ENCODE measurements at places on chromosomes 3 and 15.

DNA sequence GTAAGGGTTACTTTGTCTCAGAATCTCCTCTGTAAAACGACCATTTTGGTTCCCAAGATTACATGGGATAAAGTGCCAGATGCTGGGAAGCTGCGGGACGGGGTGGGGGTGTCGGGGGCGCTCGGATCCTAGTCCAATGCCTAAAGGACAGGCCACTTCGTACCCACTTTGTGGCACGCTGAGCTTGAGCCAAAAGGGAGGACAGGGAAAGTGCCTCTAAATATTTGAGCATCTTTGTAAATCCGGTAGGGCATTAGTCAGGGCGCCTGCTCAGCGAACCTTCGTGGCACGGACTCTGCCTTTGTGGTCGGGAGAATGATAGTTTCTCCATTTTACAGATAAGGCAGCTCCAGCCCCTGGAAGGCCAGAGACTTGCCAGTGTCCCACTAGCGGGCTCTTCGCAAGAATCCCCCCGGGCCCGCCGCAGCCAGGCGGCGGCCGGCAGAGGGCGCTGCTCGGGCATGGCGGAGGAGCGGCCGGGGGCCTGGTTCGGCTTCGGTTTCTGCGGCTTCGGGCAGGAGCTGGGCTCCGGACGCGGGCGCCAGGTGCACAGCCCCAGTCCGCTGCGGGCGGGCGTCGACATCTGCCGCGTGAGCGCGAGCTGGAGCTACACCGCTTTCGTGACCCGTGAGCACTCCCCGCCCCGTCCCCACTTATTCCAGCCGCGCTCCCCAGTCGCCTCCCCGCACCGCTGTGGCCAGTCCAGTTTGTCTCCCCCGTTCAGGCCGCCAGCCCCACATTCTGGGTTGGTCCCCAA, 1.8 kb downstream of the RCCD1 start:
- peak; percentile 91 for DNase-seq

- no peak for DNase-seq
These were observed 264.2 kb downstream of the ROBO2 start for GRCh38 chr3:77303955-77304699.

DNA sequence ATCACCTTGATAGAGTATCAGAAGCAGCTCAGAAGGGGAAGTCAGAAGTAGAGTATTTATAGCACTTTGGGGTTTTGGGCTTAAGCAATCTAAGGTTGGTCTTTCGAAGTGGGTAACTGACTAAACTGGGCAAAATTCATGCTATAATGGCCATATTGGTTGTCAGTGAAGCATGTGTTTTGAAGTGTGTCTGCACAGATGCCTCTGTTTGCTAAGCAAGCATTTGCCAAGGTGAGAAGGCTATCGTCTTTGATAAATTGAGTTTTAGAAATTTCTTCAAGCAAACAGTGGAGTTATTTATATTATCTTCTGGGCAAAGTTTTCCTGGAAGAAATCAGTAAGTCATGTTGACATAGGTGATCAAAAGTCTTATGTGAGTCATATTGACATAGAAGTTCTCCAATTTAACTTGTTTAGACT, 412.8 kb upstream of the TGFBR2 start:
- no peak for DNase-seq

GRCh38 chr15:60074181-60074885, 70.2 kb downstream of the FOXB1 start:
- peak; percentile 49 for DNase-seq

- DNase-seq = no peak
These were observed 342.1 kb downstream of the TIGIT start for GRCh38 chr3:114635878-114636277.

DNA sequence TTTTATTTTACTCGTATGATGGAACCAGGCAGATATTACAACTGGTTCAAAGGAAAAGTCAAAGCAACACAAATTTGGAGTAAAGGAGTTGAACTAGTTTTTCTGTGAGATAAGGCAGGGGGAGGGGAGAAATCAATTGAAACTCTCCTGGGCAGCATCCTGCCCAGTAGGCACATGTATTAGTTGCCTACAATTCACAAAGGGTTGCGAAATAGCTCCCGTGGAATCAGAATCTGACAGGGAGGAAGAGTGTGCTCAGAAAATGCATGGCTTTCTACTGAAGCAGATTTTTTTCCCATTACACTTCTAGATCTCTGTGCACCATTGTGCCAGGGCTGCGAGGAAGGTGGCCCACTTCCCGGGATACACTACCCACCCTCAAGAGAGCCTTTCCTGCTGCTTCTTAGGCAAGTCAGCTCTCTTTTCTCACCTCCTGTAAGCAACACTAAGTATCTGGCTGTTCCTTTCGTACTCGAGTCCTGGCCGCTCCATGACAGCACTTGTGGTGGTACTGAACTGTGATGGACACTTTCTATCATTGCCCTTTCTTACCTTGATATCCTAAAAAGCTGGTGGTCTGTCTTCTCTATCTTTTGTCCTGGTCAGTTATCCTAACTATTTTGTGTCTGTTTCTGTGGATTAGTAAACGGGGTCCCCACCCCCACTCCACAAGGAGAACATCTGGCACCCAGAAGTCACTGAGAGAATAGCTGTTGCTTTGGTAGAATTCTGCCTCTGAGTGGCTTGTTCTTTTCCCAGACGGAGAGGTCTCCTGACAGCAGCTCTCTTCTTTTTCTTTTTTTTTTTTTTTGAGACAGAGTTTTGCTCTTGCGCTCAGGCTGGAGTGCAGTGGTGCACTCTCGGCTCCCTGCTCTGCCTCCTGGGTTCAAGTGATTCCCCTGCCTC, 74.8 kb downstream of the RPL39L start:
- peak; percentile 82 for DNase-seq

DNA sequence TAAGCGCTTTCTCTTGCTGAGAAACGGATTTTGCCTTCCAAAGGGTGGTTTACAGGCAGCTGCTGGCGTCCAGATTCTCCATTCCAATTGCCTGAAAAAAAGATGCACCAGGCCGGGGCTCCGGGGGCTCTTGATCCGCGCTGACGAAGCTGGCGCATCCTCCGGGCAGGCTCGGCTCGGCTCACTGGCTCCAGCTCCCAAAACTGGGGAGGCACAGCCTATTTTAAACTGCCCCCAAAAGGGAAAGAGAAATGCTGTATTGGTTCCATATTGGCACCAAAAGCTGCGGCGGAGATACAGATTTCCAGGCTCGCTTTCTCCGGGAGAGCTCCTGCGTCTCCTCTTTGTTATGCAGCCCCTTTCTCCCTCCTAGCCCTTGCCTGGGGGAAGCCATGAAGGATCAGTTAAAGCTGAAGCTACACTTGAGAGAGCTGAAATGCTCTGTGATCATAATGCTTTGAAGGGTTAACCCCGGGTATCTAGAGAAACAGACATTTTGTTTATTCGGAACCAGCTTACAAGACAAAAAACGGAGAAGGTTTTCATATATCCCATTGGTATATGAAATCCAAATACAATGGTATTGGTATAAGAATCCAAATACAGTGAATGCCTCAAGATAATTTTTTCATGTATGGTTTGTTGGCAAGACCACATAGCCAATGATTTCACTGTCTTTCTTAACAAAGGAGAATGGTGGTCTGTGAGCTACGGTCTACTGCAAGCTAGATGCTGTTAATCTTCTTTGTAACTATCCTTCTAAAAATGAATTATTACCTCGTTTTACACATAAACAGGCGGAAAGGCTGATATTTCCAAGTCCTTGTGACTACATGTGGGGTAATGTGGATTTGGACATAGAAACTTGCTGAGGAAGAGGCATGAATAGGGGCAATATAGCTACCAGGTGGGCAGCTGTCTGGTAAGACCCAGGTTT, 693 bp downstream of the CD200 start:
- peak; percentile 21 for DNase-seq

- DNase-seq = peak; percentile 51
These were observed 22.1 kb upstream of the POLG start for GRCh38 chr15:89356634-89357298.

DNA sequence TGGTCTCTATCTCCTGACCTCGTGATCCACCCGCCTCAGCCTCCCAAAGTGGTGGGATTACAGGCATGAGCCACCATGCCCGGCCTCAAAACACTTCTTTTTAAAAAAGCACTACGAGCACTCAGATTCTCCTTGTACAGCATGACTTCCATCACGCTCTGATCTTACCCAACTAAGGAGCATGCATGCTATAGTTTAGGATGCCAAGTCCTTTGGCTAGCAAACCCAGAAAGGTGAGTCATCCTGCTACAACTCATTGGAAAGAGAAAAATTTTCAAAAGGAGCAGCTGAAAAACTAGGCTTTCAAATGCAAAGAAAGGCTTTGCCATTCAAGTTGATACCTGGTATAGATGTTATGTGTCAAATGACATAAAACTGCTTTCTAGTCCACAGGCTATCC, 70.3 kb upstream of the PRICKLE2 start:
- DNase-seq = peak; percentile 90

- DNase-seq = no peak
These were observed 372.2 kb upstream of the SGO1 start for GRCh38 chr3:20558161-20558560.

GRCh38 chr3:188348435-188349244, 194.7 kb downstream of the LPP start:
- DNase-seq = peak; percentile 90

GRCh38 chr3:23877329-23877980, 39.3 kb downstream of the NKIRAS1 start:
- peak; percentile 94 for DNase-seq

GRCh38 chr3:114518206-114518808, 224.5 kb downstream of the TIGIT start:
- DNase-seq = peak; percentile 32

DNA sequence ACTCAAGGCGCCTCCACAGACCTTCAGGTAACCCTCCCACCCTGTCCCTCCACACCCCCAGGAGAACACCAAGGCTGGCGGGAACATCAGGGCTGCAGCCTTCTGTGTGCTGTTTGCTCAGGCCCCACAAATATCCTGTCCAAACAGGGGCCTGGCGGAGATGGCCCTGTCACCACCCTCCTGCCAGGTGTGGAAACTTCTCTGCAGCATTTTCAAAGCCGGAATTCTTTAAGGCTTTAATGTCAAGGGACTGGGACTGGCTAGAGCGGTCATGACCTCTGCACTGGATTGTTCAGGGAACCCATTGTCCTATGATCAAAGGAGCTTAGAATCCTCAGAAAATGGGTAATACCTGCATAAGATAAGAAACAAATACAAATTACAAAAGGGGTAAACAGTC, 46.6 kb downstream of the FBLN2 start:
- DNase-seq = no peak

GRCh38 chr3:112759681-112760080, 87.0 kb downstream of the CD200R1L start:
- no peak for DNase-seq

- DNase-seq = no peak
These were observed 57.1 kb downstream of the LMLN start for GRCh38 chr3:198017090-198017489.

GRCh38 chr15:84595660-84596059, 5.1 kb upstream of the ZSCAN2 start:
- no peak for DNase-seq

DNA sequence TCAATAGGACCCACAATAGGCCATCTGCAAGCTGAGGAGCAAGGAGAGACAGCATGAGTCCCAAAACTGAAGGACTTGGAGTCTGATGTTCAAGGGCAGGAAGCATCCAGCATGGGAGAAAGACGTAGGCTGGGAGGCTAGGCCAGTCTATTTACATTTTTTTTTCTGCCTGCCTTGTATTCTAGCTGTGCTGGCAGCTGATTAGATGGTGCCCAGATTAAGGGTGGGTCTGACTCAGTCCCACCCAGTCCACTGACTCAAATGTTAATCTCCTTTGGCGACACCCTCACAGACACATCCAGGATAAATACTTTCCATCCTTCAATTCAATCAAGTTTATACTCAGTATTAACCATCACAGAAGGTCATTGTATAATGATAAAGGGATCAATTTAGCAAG, 15.9 kb upstream of the PIAS1 start:
- DNase-seq = no peak

DNA sequence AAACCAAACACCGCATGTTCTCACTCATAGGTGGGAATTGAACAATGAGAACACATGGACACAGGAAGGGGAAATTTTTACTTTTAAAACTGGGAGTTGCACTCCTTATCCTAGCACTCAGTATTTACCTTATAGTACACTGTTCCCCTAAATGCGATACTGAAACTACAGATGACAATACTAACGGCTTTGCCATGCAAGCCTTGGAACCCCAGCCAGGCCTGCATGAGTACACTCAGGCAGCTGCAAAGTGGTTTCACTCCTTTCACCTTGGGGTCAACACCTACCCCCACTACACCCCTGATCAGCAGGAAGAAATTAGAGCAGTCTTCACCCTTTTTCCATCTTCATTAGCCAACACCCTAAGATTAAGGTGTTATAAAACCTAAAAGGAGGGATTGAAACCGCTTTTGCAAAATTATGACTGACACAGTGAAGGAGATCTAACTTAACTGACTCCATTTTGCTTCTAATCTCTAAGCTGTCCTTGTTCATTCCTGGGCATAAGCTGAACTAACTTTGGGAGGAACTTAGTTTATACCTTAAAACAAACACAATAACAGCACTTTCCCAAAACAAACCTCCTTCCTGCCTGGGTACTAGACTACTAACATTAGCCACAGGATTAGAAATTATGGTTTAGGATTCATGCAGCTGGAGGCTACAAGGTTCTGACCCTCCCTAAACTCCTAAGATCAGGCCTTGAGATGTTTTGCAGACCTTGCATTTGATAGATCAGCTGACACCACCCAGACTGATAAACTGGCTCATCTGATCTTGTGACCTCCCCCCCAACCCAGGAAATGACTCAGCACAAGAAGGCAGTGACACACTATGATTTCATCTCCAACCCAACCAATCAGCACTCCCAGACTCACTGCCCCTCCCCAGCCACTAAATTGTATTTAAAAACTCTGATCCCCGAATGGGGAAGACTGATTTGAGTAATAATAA, 452.1 kb upstream of the PPP2R3A start:
- DNase-seq = no peak

GRCh38 chr3:63933459-63933858, 21.3 kb upstream of the SCAANT1 start:
- DNase-seq = no peak

GRCh38 chr3:168121184-168122017, 25.7 kb upstream of the GOLIM4 start:
- DNase-seq = peak; percentile 27

GRCh38 chr3:131957511-131957910, 77.3 kb downstream of the CPNE4 start:
- DNase-seq = no peak

- DNase-seq = peak; percentile 69
These were observed 880.2 kb downstream of the ROBO1 start for GRCh38 chr3:78887547-78888011.

- DNase-seq = no peak
These were observed 67.6 kb downstream of the HES1 start for GRCh38 chr3:194203482-194204041.

DNA sequence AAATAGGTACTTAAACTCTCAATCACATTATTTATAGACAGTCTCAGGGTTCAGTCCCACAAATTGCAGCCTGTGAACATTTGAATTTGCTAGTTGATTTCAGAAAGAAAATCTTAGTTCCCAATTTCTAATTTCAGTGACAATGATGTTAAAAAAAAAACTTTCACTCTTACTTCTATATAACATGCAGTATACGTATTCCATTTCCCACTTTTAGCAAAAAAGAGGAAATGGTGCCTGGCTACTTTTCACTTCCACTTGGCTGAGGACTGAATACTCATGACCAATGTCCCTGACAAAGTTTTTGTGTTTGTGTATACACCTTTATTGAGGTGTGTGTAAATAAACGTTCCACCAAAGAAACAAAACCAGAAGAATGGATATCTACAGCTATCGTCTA, 32.1 kb upstream of the XCR1 start:
- no peak for DNase-seq

- DNase-seq = peak; percentile 68
These were observed 14.5 kb upstream of the CAPN3 start for GRCh38 chr15:42344763-42345162.

GRCh38 chr15:26260517-26261133, 397.5 kb upstream of the ATP10A start:
- peak; percentile 38 for DNase-seq
